HCT116 (cell line): ENCODE measurements at places on chromosomes 12 and 14. TPM values are rescaled to one million over a fixed set of nuclear protein-coding genes. Genes with fewer than 3 reads are reported as not detected.

- no peak for DNase-seq
Measured at GRCh38 chr12:67239061-67239460, 30.1 kb upstream of the CAND1 start.

GRCh38 chr14:95196268-95196667 lies 38.9 kb upstream of the DICER1 start:
- DNase-seq, result peak; percentile 6

BEGAIN gene
- 8.5 TPM for total RNA-seq

DNA sequence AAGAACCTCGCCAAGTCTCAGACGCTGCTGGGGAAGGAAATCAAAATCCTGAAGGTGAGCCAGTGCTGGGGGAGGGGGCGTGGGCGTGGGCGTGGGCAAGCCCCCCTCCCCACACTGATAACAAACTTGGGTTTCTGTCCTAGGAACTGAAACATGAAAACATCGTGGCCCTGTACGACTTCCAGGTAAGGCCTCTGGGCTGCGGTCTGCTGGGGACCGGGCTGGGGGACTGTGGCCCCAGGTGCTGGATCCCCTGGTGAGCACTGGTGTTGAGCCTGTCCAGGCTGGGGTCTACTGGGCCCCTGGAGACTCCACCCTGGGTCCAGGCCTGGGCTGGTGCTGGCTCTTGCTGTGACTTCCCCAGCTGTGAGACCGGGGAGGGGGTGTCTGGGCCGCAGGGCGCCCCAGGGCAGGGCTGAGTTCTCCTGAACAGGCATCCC lies 1.2 kb downstream of the ULK1 start:
- DNase-seq, result no peak

DNA sequence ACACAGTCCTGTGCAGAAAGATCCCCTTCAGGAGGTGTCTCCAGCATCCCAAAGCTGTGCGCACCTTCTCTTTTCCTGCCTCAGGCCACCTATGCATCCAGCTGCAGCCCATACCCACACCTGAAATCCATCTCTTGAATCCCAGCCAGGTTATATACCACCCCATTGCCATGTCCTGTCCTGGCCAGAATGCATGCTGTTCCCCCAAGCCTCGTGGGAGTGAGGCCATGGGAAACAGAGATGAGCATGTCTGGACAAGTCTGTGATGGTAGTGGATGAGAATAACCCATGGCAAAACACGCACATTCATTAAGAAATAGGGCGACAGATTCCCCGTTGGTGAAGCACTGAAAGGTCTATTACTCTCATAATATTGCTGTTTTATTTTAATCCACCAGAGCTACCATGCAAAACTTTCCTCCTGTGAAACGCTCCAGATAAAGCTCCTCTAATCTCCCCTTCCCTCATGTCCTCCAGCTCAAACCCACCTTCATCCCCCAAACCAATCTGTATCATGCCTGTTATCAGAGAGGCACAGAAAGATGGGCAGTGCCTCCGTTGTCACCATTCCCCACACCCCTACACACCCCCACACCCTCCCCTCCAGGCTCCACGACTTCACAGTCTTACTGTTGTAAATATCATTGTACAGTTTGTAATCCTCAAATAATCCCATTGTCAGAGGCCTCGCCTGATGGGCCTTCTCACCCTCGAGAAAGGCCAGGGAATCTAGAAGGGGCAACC lies 97.5 kb upstream of the FKBP4 start:
- DNase-seq, result no peak

DNA sequence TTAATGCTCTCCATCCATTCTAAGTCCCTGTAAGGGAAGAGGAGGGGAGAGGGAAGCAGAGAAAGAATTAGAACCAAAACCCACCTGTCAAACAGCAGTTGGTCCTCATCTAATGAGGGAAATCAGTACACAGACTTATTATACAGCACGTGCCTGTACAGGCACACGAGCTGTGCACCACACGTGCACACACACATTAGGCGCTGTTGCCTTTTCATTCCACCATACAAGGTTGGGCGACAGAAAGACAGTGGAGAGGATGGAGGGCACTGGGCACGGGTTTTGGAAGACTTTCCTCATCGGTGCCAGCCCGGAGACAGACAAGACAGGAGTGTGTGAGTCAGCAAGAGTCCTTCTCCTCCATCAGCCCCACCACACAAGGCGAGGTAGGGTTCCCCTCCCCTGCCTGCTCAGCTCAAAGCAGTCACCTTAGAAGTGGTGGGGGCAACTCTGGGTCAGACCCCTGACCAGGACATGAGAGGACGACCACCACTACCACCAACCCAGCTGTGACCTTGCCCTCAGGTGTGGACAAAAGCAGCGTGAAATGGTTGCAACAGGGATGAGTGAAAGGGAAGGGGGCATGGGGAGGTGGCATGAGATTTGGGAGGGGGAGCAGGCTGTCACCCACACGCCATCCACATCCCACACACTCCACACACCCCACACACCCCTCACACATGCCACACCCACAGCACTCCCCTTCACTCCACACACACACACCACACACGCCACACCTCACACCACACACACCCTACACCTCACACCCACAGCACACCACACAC lies 80.7 kb downstream of the ACTN1 start:
- no peak for DNase-seq

FSCB gene
- not detected for total RNA-seq

- DNase-seq, result no peak
Measured at GRCh38 chr14:53955229-53955556, 1.4 kb downstream of the BMP4 start.

- no peak for DNase-seq
Measured at GRCh38 chr14:70830998-70831781, 21.9 kb upstream of the MAP3K9 start.

- no peak for DNase-seq
Measured at GRCh38 chr12:8912914-8913313, 1.4 kb upstream of the PHC1 start.

DENND5B gene
- total RNA-seq, result 19.2 TPM

- no peak for DNase-seq
Measured at GRCh38 chr14:103537175-103537990, 8.4 kb downstream of the TRMT61A start.

- no peak for DNase-seq
Measured at GRCh38 chr12:31245822-31246469, 80.0 kb downstream of the SINHCAF start.

DNA sequence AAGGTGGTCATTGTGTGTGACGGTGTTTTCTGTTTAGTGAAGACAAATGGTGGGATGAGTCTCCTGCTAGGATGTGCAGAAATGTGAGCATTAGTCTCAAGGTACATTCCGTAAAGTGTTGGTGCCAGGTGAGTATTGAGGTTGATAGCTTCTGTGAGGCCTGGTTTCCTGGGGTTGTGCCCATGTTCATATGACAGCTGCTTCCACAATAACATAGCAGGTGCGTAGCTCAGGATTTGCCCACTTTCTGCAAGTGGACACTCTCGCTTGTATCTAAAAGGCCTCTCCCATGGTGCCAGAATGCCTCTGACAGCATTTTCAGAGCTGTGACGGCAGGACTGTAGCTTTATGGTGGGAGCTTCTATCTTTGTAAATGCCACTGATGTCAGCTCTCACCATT lies 832.0 kb downstream of the DIO2 start:
- DNase-seq, result no peak

DNA sequence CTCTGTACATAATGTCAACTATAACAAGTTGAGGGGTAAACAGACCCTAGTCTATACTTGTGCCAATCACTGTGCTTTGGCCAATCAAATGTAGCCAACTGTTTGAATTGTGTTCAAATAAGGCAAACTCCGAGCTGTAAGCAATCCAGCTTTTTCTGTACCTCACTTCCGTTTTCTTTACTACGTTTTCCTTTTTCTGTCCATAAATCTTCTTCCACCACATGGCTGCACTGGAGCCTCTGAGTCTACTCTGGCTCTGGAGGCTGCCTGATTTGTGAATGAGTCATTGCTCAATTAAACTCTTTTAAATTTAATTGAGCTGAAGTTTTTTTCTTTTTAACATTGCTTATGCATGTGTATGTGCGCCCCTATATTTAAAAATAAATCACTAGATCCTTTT lies 29.7 kb downstream of the CLEC1A start:
- DNase-seq, result no peak

SLC38A4 gene
- not detected for total RNA-seq

GLIPR1L2 gene
- total RNA-seq, result 0.44 TPM

- no peak for DNase-seq
Measured at GRCh38 chr12:120224304-120225199, 23.6 kb upstream of the RPLP0 start.

DNA sequence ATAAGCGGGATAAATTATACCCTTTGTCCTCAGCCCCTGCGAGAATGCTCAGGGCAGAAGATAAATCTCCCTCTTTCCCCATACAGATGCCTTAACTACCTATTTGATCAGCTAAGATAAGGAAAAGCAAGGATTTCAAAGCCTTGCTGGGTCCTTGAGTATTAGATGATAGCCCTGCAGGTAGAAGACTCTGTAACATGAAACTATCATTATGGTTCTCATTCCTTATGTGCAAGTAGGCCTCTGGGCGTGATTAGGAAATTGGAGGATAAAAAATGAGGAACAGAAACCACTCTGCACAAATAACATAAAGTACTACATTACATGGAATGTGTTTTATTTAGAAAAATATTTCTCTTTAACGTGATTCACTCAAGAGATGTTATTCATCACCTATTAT lies 14.5 kb upstream of the WDR89 start:
- no peak for DNase-seq

TPH2 gene
- not detected for total RNA-seq

DNA sequence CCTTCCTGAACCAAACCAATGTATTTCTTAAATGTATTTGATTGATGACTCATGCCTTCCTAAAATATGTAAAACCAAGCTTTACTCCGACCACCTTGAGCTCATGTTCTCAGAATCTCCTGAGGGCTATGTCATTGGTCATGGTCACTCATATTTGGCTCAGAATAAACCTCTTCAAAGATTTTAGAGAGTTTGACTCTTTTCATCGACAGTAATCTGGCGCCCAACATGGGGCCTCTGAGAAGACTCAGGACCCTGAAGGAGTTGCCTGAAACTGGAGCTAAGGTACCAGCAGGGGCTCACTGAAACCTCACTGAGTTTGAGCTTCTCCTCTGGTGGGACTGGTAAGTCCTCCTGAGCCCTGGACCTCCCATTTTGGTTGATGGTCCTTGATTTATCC lies 17.2 kb upstream of the PSMC1 start:
- DNase-seq, result peak; percentile 7

GRCh38 chr12:70962226-70962794 lies 41.8 kb upstream of the PTPRR start:
- no peak for DNase-seq

GRCh38 chr14:60220084-60220483 lies 28.9 kb upstream of the PPM1A start:
- DNase-seq, result no peak

- no peak for DNase-seq
Measured at GRCh38 chr12:20560935-20561334, 134.2 kb upstream of the SLCO1C1 start.

DNA sequence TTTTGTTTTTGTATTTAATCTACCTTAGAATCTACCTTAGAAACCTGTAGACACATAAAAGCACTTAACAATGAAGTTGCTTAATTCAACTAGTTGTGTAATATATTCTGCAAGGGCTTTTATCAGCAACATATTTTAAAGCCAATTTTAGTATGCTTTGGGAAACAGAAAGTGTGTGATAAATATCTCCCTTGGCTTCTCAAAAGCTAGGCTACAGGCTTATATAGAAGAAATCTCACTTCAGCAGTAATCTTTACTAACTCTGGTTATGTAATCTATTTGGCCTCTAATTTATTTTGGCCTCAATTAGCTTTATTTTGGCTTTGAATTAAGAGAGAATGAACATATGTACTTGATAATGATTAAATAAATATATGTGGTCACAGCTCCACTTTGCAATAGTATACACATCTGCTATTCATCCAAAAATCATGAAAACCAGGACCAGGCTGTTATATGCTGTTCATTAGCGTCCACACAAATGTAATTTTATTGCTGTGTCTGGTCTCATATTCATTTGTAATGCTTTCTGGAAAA lies 37.2 kb downstream of the LRP6 start:
- no peak for DNase-seq

GRCh38 chr14:60153991-60154390 lies 11.2 kb downstream of the DHRS7 start:
- no peak for DNase-seq

KRT2 gene
- not detected for total RNA-seq

CMKLR1 gene
- 0.15 TPM for total RNA-seq

GRCh38 chr12:49643961-49644619 lies 20.7 kb downstream of the PRPF40B start:
- DNase-seq, result no peak

DNA sequence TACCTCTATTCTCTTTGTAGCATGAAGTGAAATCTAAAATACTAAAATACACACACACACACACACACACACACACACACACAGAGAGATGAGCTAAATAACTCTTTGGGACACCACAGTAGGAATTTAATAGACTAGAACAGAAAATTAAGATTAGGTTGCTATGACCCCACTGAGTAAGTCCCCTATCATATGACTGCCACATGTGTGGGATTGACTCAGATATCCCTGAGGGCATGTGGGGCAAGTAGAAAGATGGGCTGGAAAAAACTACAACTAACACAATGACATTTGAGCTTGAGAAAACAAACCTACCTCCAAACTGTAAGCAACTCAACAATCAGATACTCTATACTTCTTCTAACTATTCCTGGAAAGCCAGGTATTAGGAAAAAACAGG lies 27.0 kb downstream of the SLC25A21 start:
- DNase-seq, result no peak

CABP1 gene
- 0.84 TPM for total RNA-seq
